ENCODE measurements at places on chromosomes 5 and 9. TPM values are rescaled to one million over a fixed set of nuclear protein-coding genes. Genes with fewer than 3 reads are reported as not detected.

DAB2 gene
- 11.9 TPM for total RNA-seq

ZNF169 gene
- 0.62 TPM for total RNA-seq

ERAP2 gene
- total RNA-seq, result 14.2 TPM

SPINK7 gene
- total RNA-seq, result 0.47 TPM

MFAP3 gene
- total RNA-seq, result 25.9 TPM

CLIC3 gene
- total RNA-seq, result 8.7 TPM

RASGEF1C gene
- total RNA-seq, result not detected

All from hair follicular keratinocyte (primary cell).